IPS DF 6.9 (cell line): ENCODE measurements at places on chromosomes 11 and 22.

GRCh38 chr11:65424205-65425104 lies 1.9 kb downstream of the NEAT1 start:
- DNase-seq: no peak

DNA sequence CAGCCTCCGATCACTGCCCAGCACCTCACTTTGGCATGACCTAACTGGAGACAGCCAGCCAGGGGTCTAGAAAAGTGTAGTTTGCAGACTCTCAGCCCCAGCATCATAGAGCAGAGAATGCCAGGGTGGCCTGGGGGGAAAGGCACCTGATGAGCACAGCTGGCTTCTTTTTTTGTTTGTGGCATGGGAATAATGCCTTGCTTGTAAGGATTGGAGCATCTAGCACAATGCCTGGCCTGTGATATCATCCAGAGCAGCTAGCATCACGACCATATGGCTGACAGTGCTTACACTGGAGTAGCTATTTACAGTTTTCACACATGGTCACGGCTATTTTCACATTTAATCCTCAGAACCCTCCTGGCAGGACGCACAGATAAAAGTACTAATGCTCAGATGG lies 594.8 kb upstream of the B3GAT1 start:
- no peak for DNase-seq

- no peak for DNase-seq
These were observed 1443.3 kb downstream of the TBC1D22A start for GRCh38 chr22:48205790-48206189.

- no peak for DNase-seq
These were observed 67.7 kb downstream of the TBC1D22A start for GRCh38 chr22:46829941-46830715.

- peak; percentile 16 for DNase-seq
These were observed 32.0 kb upstream of the SERPIND1 start for GRCh38 chr22:20741634-20742581.

- DNase-seq: no peak
These were observed 328.1 kb downstream of the BRD1 start for GRCh38 chr22:49499433-49500075.

DNA sequence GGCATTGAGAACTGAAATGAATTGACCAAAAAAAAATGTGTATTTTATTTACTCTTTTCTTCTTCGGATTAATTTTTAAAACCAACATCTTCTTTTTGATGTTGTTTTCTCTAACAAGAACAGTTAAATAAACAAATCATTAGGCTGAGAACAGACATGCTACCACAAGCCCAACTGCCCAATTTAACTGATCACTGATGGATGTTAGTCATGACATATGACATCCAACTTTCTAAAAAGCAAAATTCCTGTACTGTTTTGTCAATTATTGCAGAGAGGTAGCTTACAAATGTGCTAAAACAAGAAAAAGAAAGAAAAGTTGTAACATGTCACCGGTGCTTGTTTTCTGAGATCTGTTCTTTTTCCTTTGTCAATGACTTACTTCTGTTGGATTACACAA lies 232.1 kb downstream of the C11orf87 start:
- DNase-seq: no peak

GRCh38 chr11:124643605-124644425 lies 21.2 kb downstream of the TBRG1 start:
- DNase-seq: no peak

GRCh38 chr11:121206810-121207209 lies 85.8 kb upstream of the SC5D start:
- DNase-seq: no peak

- no peak for DNase-seq
These were observed 7.0 kb upstream of the SH3BP1 start for GRCh38 chr22:37632174-37633088.

DNA sequence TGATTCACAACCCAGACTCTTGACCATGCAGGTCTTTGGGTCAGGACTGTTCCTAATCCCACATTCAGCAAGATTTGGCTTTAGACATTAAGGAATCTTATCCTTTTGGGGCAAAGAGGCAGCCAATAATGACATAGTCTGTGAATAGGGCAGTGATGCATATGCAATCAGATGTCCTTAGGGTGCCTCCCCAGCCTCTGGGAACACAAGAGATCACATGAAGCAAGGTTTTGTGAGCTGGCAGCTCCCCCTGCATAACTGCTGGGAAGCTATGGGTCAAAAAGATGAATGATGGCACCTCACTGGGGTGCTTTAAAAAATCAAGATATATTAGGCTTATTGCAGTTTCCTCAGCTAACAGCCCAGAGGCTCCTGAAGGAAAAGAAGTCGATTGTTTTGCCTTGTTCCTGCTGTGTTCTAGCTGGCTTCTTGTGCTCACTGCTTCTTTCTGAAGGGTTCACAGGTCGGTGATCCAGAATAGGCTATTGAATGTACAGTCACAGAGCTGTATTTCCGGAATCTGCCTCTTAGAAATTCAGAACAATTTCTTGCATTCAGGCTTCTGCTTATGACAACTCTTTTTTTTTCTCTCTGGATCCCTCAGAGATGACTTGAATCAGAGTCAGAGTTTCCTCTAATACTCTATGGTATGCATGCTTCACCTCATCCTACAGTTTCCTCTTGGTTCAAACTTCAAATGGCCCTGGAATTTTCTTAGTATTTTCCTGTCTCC lies 31.7 kb downstream of the INSC start:
- no peak for DNase-seq

- DNase-seq: no peak
These were observed 418.7 kb downstream of the SOX6 start for GRCh38 chr11:15937601-15938120.

GRCh38 chr11:122116591-122116990 lies 576 bp upstream of the BLID start:
- no peak for DNase-seq

- DNase-seq: no peak
These were observed 112.2 kb downstream of the TEAD1 start for GRCh38 chr11:12786450-12786849.

DNA sequence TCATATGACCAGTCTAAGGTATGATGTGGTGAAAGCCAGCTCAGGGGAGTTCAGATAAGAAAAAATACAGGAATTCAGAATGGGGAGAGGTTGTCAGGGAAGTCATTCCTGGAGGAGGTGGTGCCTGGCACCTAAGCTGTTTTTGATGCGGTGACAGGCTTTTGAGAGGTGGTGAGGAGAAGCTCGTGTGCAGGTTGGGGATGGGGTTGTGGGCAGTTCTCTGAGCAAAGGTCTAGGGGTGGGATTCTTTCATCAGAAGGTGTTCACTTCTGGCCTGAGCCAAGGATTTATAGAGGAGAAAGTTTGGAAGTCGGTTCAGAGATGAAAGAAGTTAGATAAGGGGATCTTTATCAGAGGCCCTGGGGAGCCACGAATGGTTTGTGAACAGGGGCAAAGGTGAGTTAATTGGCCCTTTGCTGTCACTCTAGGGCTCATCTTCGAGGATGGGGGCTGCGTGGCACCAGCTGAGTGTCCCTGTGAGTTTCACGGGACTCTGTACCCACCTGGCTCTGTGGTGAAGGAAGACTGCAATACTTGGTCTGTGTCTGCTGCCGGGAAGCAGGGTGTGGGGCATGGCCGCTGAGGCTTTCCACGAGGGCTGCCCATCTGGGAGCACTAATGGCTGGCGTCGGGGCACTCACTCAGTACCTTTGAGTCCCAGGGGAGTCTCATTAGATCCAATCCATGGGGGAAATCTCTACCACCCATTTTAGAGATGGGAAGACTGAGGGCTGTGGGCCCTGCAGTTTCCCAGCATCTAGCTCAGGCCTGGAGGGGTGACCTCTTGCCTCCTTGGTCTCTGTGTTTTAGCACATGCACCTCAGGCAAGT lies 13.4 kb downstream of the OTOG start:
- DNase-seq: no peak

DNA sequence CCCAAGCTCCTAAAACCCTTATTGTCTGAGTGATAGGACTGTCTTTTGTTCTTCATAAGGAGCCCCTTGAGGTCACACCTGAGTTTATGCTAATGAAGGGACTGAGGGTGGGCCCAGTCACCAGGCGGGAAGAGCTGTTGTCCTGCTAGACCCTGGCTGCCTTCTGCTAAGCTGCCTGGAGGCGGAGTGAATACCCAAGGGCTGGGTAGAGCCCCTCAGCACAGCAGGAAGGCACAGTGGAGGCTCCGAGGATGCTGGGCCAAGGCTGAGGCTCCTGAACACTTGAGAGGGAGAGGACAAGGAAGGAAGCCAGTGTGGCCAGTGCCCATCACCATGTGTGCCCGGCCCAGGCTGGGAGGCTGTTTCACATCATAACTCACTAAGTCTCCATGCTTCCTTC lies 4.8 kb upstream of the PHF21B start:
- no peak for DNase-seq

DNA sequence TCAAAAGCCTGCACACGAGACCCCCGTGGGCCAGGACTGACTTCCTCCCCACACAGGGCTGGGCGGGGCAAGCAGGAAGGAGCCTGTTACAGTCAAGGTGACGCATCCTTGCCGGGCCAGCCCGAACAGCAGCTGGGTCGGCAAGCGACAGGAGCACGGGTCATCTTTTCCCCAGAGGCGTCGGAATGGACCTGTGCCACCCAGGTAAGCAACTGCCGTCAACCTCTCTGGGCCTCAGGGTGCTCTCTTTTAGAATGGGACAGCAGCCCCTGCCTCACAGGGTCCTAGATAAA lies at the start of gene CYTH4:
CYTH4 (plus strand) TSS at position 124 of the 293 bp plus-strand sequence; CDS start at position 186, 62 bp downstream.
- DNase-seq: no peak

DNA sequence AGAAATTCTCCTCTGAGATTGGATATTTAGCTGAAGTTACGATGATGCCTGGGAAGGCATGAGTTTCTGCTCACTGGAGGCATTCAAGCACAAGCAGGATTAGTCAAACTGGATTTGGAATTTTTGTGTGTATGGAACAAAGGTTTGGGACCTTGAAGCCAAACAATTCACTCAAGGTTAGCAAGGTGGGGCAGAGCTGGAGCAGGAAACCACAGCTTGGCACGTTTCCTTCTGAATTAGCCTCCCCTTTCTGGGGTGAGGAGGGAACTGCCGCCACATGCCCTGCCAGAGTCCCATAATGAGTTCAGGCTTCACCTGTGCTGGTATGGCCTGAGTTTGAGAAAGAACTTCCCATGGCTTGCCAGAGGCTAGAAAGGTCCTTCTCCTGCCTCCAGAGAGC lies 50.9 kb upstream of the RRAS2 start:
- DNase-seq: no peak

DNA sequence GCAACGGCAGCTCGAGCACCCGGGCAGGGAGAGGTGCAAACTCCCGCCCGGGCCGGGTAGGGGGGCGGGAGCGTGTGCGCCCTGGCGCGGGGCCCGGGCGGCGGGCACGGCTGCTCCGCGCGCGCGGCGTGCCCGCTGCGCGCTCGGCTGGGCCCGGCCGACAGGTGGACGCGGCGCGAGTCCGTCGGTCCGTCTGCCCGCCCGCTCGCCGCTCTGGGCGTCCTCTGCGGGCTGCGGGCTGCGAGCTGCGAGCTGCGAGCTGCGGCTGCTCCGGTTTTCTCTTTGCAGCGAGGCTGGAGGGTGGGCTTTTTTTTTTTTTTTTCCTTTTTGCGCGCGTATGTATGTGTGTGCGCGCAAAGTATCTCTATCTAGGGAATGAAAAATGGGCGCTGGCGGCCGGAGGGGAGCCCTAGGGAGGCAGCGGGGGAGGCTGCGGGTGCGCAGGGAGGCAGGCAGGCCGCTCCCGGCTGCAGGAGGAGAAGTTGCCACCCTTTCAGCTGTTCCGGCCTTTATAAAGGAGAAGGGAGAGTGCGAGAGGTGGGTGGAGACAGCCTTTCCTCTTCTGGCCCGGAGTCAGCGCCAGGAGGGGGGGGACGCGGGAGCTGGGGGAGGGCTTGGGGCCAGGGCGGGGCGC lies at the start of gene PDGFB:
PDGFB (minus strand) TSS at position 487 of the 634 bp plus-strand sequence. CDS start 1,019 bp downstream, outside the sequence.
- no peak for DNase-seq

- DNase-seq: no peak
These were observed 44.7 kb upstream of the SERPIND1 start for GRCh38 chr22:20729194-20729593.

DNA sequence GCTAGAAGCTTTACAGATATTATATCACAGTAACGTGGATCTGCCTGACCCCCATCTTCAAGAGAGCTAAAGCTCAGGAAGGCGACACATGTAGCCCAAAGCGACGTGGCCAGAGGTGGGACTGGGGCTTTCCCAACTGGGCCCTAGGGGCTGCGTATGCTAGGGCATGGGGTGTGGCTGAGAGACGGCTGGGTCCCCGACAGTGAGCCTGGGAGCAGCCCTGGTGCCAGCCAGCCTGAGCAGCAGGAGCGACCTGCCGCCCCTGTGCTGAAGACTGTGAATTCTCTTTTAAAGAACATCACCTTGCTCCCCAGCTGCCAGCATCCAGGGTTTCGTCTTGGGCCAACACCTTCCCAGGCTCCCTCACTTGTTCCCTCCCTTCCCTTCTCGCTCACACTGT lies 32.9 kb upstream of the CYP2D6 start:
- DNase-seq: no peak

DNA sequence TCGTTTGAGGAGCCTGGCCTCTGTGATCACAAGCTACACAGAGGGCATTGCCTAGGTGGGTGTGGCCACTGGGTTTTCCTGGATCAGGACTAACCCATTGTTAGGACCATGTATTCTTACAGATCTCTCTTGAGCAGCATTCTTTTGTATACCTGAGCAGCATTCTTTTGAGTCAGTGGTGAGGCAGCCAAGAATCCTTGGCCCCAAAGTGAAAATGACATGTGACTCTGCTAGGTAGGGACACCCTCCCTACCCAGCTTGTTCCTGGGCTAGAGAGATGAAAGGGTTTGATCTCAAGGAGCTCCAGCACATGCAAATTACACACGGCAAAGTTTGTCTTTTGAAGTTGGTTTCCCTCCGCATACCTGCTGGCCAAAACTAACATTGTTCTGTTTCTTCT lies 55.0 kb upstream of the HORMAD2 start:
- DNase-seq: no peak

DNA sequence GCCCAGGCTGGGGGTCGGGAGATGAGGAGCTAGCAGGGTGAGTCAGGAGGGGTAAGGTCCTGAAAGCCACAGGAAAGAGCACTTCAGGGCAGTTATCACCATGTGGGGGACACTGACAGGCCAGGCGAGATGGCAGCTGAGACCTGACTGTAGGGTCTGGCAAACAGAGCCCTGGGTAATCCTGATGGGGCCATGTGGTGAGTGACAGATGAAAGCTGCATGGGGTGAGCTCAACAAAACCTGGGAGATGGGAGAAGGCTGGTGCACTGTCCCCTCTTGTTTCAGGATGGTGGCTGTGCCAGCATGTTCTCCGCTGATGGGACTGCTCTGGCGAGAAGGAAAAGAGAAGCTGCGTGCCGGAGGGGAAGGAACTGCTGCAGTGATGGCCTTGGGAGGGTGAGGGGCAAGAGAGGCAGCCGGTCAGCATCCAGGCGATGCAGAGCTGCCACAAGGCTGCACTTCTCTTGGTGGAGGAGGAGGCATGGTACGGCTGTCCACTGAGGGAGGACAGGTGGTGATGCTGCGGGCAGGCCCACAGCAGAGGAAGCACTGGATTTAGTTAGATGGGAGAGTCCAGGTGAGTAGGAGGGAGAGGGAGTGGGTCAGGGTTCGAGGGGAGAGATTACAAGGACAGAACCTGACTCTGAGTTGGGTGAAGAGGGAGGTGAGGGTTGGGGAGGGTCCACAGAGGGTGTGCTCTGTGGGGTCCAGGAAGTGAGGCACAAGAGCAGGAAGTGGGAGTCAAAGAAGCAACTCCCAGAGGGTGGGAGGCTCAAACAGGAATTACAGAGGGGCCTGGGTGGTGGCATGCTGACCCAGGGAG lies 3.8 kb downstream of the TOP3B start:
- no peak for DNase-seq
